AG09309 (cell line): ENCODE measurements at places on chromosomes 5 and 9.

DNA sequence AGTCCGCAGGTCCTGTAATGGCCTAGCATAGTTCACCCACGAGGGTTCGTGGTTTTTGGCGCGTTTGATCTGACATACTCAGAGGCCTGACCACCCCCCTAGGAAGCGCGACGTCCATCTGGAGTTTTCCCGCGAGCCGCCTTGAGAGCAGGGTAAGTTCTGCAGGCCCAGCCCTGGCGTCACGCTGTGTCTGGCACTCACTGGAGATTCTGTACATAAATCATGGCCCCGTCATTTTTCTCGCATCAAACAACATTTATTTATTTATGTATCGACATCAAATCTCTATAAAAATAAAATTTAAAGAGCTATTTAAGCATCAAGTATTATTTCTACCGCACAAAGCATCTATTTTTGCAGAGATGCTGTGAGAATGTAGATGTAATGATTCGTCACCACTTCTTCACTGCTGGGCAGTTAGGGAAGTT is 437 bp upstream of the TRIM41 start:
- no peak for DNase-seq

GRCh38 chr9:37292896-37293295 is 129.6 kb upstream of the GRHPR start:
- DNase-seq = no peak

DNA sequence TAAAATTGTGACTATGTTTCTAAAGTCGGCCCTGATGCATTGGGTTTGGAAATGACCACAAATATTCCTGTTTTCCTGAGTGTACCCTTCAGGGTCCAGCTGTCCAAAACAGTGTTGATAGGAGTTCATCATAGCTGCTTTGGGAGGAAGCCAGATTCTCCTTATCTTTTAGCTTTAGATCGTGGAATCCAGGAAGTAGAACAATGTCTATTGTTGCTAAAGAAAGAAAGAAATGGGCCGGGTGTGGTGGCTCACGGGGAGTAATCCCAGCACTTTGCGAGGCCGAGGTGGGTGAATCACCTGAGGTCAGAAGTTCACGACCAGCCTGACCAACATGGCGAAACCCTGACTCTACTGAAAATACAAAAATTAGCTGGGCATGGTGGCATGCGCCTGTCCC is 9.5 kb downstream of the CAVIN4 start:
- no peak for DNase-seq

DNA sequence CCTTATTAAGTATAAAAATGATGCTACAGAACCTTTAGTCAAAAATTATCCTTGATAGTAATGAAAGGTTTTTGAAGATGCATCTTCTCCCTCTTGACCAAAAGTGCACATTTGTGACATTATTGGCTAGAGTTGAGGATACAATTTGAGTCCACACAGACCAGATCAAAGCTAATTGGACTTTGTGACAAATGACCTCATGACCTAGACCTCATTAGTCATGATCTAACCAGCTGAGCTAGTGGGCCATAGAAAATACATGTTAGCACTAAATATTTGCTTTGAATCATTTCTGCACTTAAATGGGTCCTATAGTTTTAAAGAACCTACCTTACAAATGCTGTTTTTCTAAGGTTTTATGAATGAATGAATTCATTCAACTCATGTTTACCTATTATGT is 182.1 kb downstream of the RFX3 start:
- no peak for DNase-seq

DNA sequence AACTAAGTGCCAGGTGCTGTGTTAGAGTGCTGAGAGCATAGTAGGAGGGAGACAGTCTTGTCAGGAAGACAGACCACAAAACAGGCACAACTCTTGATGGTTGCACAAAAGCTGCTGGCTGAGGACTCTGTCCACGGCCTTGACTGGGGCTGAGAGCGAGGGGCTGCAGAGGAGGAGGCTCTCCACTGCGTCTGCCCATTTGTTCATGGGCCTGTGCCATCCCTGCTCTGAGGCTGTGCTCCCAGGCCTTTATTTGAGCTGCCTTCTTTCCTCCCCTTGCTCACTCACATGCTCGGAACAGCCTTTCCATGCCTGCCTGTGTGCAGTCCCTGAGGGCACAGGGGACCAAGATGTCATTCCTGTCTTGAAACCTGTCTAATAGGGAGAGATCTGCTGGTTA is 147.8 kb downstream of the CACNA1B start:
- no peak for DNase-seq

- DNase-seq = peak; percentile 34
Measured at GRCh38 chr9:87678650-87679355, 47.1 kb upstream of the CTSL start.

DNA sequence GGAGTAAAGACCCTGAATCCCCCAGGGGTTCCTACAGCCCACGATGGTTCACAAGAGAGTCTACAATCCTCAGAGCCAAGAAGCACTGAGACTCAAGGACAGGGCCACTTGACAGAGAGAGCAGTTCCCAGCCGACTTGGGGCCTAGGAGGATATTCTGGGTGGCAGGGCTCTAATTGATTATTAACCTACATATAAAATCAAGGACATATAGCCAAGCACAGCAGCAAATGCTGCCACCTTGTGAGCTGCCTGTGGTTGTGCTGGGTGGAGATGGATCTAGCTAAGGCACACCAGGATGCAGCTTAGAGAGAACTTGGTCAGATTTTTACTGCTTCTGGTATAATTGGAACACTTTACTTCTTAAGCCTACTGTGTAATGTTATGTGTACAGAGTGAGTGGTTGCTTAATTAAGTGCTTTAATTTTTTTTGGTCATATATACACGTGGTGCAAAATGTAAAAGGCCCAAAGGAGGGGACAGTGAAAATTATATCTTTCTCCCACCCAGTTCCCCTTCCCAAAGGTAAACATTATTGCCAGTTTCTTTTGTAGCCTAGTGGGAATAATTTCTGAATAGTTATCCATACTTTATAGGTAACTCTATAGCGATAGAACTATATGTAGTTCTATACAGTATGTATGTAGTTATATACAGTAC is 78.8 kb downstream of the F2RL2 start:
- DNase-seq = no peak

DNA sequence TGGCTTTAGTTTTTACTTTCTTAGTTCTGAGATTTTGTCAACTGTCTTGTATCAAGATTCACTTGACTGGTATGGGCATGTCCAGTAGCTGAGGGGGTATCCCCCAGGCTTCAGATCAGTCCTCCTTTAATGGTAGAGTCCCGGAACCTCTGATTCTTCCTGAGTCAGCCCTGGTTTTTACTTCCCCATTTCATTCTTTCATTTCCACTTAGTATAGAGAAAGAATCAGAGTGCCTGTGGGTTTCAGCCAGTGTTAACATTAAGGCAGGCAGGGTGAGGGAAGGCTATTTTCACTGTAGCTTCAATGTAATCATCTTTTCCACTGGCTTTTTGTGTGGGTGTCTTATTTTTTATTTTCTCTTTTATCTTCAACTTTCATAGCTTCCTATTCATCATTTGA is 8.3 kb upstream of the COMMD10 start:
- DNase-seq = no peak

GRCh38 chr5:81631124-81631523 is 119.8 kb downstream of the SSBP2 start:
- DNase-seq = no peak

DNA sequence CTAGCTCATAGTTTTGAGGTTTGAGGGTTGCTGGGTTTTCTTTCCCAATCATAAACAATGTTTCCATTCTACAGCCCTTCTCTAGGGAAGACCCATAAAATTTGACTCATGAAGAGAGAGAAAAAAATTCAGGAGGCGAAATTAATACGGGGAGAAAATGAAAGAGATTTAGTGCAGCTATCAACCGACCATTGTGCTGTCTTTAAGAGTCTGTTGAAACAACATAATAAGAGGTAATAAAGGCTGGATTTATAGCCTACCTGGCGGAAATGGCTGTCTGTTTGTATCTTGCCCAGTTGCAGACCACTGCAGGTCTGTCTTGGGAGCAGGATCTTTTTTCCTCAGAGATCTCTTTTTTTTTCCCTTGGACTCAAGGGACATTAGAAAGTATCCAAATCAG is 66.9 kb downstream of the TLR4 start:
- DNase-seq = no peak

- DNase-seq = no peak
Measured at GRCh38 chr5:36494841-36495601, 111.4 kb upstream of the SLC1A3 start.

- no peak for DNase-seq
Measured at GRCh38 chr9:97997330-97998276, 14.5 kb downstream of the ANP32B start.

GRCh38 chr9:128203707-128204551 is 750 bp downstream of the DNM1 start:
- DNase-seq = no peak

DNA sequence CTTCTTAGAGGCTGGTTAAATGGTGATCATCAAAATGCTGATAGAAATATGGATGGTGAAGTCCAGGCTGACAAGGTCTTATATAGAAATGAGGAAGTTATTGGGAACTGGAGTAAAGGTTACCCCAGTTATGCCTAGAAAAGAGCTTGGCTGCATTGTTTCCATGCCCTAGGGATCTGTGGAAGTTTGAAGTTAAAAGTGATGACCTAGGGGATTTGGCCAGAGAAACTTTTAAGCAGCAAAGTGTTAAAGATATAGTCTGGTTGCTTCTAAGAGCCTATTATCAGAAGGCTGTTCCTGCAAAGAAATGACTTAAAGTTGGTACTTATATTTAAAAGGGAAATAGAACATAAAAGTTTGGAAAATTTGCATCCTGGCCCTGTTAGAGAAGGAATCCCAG is 200.3 kb downstream of the ICE1 start:
- DNase-seq = no peak

- DNase-seq = no peak
Measured at GRCh38 chr5:126253406-126253805, 169.8 kb upstream of the GRAMD2B start.

DNA sequence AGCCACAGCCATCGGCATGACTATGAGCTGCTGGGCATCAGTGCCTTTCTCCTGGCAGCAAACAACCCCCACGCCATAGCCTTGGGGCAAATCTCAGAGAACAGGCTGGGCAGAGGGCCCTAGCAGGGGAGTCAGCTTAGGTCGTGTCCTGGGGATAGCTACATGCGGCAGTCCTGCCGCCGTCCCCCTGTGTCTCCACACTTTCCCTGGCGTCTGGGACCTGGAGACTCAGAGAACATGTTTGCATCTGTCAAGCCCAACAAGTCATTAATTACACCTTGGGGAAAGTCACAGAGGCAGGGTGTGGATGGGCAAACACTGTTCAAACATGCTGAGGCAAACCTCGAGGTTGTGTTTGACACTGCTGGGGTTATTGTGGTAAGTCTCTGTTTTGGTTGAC is 123.6 kb downstream of the C5orf15 start:
- DNase-seq = no peak
